ENCODE measurements at places on chromosomes 16 and 17.

- DNase-seq = no peak
Observed at GRCh38 chr16:851209-851810, 50.8 kb upstream of the GNG13 start.

- no peak for DNase-seq
Observed at GRCh38 chr16:64144617-64145016, 977.2 kb downstream of the CDH11 start.

GRCh38 chr16:15486661-15487060 lies 52.3 kb downstream of the BMERB1 start:
- DNase-seq = no peak

GRCh38 chr16:47144559-47144877 lies 773 bp upstream of the NETO2 start:
- no peak for DNase-seq

DNA sequence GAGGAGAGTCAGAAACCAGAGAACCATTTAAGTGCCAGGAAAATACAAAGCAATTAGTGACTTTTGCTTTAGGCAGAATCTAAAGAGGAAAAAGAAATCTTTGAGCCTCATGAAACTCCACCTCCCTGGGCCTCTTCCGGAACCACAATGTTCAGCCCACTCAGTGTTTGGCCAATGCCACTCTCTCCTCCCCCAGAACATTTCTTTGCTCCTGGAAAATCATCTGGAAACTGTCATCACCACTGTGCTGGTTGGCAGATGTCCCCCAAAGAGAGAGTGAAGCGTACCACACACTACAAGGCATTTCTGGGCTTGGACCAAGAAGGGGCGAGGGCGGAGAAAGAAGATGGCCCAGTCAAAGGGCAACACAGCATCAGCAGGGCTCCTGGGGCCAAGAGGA lies 7.1 kb upstream of the SOX9 start:
- DNase-seq = no peak

GRCh38 chr17:33888455-33888854 lies 366.6 kb upstream of the CCL2 start:
- no peak for DNase-seq

- DNase-seq = no peak
Observed at GRCh38 chr17:27438348-27438998, 17.8 kb upstream of the KSR1 start.

DNA sequence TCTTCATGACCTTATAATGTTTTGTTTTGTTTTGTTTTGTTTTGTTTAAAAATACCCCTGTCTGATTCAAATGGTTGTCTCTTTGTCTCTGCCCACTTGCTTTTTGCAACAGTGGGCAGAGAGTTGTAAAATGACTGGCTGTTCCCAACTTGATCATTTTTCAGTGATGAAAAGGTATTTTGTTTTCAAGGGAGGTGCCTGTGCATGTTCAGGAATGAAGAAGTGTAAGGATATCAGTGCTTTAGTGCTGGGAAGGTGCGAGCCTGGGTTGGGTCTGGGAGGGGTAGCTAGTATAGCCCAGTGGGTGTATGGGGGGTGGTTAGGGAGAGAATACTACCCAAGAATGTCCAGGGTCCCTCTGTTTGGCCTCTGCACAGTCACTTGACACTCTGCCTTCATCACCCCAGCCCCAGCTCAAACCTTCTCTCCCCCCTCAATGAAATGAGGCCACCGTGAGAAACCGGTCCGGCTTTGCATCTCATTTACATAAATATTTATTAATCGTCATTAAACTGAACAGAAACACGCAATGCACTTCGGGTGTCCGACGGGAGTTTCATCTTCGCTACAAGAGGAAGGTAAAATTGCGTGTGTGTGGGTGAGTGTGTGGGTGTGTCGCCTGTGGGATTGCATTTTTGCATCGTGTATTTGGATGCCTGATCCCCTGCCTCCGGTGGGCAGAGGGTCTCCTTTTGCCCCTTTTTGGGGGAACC lies 4.3 kb downstream of the NEUROD2 start:
- DNase-seq = no peak

GRCh38 chr17:80104321-80104955 lies 3.1 kb downstream of the GAA start:
- DNase-seq = no peak

- peak; percentile 93 for DNase-seq
Observed at GRCh38 chr16:2267913-2268666, at the start of gene RNPS1. TSS of gene RNPS1 (minus strand) at chr16:2268126. CDS start at chr16:2264643, 3,483 bp downstream.

DNA sequence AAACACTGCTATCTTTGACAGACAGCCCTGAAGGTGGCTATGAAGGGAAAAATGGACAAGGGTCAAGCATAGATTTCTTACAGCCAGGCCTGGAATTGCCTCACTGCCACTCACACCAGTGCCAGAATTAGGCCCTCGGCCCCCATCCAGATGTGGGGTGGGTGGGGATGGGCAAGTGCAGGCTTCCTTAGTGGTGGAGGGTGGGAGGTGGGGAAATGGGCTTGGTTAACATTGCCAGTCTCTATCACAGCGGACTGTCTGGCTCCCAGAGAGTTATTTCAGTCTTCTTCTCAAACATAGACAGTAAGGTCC lies 24.9 kb downstream of the B9D1 start:
- DNase-seq = no peak

GRCh38 chr17:77995146-77995852 lies 36.8 kb downstream of the TNRC6C start:
- DNase-seq = peak; percentile 65

DNA sequence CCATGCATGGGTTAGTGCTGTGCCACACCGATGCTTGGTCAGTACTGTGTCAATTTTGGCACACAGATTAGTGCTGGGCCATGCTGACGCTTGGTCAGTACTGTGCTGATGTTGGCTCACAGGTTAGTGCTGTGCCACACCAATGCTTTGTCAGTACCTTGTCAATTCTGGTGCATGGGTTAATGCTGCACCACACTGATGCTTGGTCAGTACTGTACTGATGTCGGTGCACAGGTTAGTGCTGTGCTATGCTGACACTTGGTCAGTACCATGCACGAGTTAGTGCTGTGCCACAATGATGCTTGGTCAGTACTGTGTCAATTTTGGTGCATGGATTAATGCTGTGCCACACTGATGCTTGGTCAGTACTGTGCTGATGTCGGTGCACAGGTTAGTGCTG lies 103.0 kb downstream of the NPIPB11 start:
- DNase-seq = no peak

GRCh38 chr16:69407702-69408323 lies 16.6 kb upstream of the CYB5B start:
- no peak for DNase-seq

DNA sequence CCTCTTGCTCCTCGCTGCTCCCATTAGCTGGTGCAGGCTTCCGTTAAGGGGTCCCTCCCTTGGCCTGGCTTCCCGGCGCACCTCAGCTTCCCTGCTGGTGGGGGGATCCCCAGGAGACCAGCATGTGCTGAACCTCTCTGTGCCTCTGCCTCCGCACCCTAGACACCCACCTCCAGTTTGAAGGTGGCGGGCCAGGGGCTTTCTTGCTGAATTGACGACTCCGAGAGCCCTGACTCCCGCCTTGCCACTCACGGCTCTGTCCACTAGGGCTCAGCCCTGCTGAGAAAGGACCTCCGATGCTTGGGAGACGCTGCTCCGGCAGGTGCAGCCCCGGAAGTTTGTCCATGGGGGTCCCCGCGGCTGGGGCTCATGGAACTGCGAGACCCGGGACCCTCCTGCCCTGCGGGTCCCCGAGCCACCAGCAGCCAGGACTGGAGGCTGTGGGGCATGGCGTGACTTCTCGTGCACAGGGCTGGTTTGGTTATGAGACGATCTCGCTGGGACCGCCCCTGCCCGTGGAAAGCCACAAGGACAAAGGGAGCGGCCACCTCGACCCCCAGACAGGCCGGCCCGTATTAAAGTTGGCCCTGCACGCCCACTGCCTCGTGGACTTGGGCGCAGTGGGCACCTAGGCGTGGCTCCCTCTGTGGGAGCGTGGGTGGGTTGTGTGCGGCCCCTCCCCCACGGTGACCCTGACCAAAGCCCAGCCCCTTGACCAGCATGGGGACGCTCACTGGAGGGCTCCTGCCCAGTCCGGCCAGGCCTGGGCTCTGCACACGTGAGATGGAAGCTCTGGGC lies 8.1 kb downstream of the CHMP6 start:
- DNase-seq = no peak

DNA sequence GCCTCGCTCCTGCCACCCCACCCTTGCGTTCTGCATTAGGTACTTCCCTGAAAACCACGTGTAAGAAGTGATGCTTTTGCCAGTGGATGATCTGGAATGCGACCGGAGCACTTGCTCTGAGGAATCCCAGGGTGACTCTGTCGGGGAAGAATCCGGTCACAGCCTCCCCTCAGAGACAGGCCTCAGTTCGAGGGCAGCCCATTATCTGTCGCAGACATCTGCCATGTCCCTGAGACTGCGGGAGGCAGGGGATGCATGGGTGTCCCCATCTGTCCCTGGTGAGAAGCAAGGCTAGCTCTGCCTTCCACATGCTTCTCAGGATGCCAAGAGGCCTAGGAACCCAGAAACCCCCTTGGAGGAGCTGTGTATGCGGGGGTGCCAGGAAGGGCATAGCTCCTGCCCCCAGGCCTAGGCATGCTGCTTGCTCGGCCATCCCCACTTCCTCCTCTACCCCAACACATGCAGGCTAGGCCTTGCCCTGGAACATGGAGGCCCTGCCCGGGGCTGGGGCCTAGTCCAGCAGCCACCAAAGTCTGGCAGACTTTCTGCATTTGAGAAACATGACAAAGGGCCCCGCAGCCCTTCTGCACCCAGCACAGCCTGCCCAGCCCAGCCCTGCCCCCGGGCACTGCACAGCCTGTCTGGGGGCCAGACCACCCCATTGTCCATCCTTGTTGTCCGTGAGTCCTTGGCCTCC lies 20.5 kb downstream of the MNT start:
- DNase-seq = no peak

DNA sequence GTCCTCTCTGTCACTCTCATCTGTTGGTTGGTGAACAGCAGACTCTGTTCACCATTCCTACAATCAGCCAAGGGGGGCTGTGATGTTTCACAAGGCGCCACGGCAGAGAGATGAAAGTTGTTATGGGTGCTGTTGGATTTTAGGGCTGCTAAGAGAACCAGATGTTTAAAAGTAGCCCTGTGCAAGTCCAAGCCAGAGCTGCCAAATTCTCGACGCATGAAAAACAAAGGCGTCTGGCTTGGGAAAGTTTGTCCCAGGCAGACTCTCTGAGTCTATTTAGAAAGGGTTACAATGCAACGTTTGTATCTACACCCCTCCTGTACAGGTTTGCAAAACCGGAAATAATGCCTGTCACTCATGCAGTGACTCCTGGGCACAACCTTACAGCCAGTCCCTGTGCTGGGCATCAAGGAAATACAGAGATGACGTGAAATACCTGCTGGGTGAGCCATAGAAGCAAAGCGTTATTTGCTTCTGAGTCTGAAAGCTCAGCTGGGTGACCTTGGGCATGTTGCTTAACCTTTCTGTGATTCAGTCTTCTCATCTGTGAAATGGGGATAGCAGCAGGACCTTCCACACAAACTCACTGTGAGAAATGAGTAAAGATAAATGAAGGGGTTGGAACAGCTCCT lies 74.8 kb downstream of the XYLT1 start:
- DNase-seq = peak; percentile 29

DNA sequence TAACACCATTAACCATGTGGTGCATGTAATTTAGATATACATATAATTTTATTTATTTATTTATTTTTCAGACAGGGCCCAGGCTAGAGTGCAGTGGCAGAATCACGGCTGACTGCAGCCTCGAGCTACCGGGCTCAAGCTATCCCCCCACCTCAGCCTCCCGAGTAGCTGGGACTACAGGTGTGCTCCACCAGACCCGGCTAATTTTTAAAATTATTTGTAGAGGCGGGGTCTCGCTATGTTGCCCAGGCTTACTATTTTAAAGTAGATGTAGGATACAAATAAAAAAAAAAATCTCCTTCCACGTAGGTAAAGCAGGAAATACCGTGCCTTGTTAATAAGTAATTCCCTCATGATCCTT lies 446 bp upstream of the COQ7 start:
- DNase-seq = no peak

- no peak for DNase-seq
Observed at GRCh38 chr17:77107506-77108433, 33.0 kb upstream of the SEC14L1 start.

DNA sequence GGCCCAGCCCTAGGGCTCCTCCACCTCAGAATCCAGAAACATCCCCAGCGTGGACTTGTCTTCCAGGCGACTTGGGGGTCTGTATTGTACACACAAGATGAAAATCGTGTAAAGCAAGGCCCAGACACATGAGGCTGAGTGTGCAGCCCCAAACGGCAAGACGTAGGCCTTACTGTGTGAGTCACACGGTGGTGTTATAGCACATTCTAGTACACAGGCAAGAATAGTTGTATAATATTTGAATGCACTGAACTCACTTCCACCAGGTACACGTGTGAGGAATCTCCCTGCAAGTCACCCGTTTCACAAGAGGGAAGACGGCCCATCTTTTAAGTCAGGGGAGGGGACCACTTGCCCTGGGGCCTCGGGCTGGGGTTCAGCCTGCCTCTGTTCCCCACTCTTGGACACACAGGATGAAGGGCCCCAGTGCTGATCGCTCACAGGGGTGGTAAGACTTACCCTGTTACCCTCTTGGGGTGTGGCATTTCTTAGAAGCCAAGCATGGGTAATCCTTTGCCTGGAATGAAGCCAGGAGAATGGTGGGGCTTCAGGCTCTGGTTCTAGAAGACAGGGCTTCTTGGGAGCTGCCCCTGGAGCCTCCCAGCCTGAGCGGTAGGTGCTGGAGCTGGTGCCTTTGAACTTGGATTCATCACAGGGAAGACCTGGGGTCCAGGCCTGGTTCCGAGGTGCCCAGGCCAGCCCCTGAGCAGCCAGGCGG lies 71.3 kb downstream of the SREBF1 start:
- no peak for DNase-seq

- peak; percentile 21 for DNase-seq
Observed at GRCh38 chr17:16491703-16492612, at the start of gene LRRC75A. TSS of gene LRRC75A (minus strand) at chr17:16492193. CDS start at chr17:16491990, 203 bp downstream.

DNA sequence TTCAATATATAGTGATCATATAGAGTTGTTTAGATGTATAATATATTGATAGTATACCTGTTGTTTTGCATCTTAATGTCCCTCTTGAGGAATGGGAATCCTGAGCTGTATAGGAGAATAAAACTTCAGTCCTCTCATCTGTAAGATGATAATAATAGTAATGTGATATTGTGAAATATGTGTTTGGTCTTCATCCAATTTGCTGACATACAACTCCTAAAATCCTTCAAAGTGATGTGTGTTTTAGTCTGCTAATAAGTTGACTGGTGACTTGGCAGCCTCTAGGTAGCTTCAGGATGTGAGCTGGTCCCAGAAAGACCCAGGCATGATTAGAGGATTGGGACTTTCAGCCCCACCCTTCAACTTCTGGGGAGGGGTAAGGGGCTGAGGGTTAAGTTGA lies 22.8 kb upstream of the NFAT5 start:
- peak; percentile 45 for DNase-seq

GRCh38 chr17:44012874-44013273 lies 1.9 kb downstream of the TMEM101 start:
- DNase-seq = no peak

GRCh38 chr17:72118335-72119076 lies 2.3 kb upstream of the SOX9 start:
- peak; percentile 63 for DNase-seq

Data from fibroblast of gingiva (primary cell).